Right atrium auricular region (tissue), 2 donors: ENCODE measurements at places on chromosomes 12 and 14. TPM values are rescaled to one million over a fixed set of nuclear protein-coding genes. Genes with fewer than 3 reads are reported as not detected.
A peak's percentile ranks its signal among the peaks of the same experiment; 100 is the strongest.

DNA sequence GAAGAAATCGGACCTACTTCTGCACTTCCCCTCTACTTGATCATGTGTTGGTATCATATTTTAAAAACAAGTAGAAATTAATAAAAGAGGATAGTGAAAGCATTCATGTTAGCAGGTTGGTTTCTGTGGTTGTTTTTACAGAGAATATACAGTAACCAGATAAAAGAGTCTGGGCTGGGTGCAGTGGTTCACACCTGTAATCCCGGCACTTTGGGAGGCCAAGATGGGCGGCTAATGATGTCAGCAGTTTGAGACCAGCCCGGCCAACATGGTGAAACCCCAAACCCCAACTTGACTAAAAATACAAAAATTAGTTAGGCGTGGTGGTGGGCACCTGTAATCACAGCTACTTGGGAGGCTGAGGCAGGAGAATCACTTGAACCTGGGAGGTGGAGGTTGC lies 55.9 kb downstream of the LRP6 start:
- no peak for DNase-seq

- DNase-seq: no peak
Measured at GRCh38 chr12:10466311-10466710, 13.1 kb upstream of the KLRC1 start.

DNA sequence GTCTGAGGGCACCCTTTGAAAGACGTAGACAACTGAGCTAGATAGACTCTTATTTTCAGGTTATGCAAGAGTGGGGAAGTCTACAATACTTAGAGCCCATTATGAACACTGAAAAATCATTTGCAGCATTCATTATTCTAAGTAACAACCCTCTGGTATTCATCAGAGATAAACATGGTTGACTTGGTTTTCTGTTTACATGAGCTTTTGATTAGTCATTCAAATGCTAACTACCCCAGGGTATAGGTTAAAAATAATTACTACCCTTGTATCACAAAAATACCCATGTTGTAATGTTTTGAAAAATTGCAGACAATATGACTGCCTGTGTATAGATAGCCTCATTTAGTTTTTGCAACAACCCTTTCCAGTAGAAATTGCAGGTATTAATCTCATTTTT lies 78.5 kb downstream of the PPFIBP1 start:
- DNase-seq: no peak

DNA sequence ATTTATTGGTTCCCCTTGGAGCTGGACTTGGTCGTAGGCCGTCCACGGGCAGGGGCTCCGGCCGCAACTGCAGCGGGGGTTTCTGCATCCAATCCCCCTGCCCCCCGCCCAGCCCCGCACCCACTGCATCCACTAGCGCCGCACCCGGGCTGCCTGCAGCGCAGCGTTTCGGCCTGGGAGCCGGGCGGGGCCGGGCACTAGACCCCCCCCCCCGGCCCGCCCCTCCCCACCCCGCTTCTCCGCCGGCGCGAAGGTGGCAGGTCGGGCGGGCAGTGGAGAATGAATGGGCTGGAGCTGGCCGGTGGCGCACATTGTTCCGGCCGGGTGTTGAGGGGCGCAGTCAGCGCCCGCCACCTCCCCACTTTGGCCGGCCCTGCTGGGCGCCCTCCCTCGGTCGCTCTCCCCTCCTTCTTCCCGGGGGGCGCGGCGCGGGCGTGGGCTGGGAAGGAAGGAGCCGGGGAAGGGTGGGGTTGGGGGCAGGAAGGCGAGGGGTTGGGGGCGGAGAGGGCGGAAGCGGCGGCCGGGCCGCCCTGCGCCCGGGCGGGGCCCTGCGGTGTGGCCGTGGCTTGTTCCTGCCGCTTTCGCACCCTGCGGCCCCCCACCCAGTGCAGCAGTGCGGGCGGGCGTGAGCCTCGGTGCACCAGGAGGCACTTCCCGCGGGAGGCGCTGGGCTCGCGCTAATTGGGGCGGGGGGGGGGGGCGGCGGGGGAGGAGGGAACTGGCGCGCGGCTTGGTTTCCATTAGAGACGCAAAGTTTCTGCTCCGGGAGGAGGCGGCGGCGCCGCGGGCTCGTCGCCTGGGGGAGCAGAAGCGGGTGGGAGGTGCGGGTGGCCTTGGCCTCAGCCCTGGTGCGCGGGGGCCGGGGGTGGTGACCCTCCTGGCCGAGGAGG lies 841 bp downstream of the CALM1 start:
- no peak for DNase-seq

- DNase-seq: no peak
Measured at GRCh38 chr14:64536488-64537245, 3.9 kb upstream of the HSPA2 start.

- DNase-seq: no peak
Measured at GRCh38 chr14:101483829-101484228, 77.5 kb upstream of the DIO3 start.

- DNase-seq: no peak
Measured at GRCh38 chr12:26298785-26299621, 103.6 kb downstream of the SSPN start.

- DNase-seq: no peak
Measured at GRCh38 chr12:116609319-116610114, 50.3 kb downstream of the MAP1LC3B2 start.

GRCh38 chr12:51381226-51382079 lies 9.8 kb downstream of the GALNT6 start:
- no peak for DNase-seq

GRCh38 chr12:6606331-6607131 lies 648 bp downstream of the CHD4 start:
- peak; percentile 67 for DNase-seq

- DNase-seq: no peak
Measured at GRCh38 chr12:4540638-4541037, 1.9 kb downstream of the RAD51AP1 start.

- no peak for DNase-seq
Measured at GRCh38 chr14:68983191-68983590, 4.1 kb upstream of the ACTN1 start.

DNA sequence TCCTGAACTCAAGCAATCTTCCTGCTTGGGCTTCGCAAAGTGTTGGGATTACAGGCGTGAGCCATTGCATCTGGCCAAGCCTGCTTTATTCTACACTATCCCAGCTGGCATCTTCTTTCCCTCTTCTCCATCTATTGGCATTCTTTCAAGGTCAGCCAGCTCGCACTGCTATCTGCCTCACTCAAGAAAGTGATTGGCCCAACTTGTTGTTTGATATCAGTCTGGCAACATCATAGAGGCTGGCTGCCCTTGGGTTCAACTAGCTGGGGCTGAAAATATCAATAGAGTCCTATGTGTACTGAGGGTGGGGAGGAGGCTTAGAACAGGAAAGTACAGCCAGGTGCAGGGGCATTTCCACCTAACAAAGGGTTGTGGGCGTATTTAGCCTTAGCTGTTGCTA lies 17.1 kb downstream of the GMFB start:
- DNase-seq: no peak

DNA sequence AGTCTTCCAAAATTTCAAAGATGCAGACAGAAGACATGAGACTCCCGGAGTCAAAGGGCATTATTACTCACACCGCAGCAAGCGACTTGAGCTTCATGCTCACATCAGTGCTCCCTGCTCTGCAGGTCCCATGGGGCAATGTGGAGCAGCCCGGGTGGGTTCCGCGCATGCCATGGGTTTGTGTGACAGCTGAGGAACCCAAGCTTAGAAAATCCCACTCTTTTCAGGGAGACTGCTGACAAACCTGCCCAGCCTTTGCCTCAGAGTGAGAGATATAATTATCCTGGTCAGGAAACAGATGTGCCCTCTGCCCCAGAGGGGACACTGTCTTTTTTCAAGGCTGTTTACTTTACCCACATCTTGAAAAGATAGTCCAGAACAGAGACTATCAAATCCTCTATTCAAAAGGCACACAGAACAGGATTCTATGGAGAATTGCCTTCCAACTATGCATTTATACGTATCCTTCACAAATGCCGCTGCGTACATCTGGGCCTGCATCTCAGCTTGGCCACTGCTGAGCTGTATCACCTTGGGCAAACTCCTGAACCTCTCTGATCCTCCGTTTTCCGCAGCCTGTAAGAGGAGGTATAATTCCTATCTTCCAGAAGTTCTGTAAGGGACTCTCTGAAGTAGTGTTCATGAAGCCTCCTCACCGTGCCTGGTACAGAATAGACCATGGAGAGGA lies 16.0 kb downstream of the C14orf132 start:
- DNase-seq: no peak

DNA sequence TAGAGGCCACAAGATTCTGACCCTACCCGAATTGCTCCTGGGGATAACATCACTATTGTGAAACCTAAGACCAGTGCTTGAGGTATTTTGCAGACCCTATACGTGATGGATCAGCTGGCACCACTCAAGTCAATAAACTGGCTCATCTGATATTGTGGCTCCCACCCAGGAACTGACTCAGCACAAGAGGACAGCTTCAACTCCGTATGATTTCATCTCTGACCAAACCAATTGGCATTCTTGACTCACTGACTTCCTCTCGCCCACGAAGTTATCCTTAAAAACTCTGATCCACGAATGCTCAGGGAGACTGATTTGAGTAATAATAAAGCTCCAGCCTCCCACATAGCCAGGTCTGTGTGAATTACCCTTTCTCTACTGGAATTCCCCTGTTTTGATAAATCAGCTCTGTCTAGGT lies 1036.1 kb upstream of the TMEM132C start:
- no peak for DNase-seq

DNA sequence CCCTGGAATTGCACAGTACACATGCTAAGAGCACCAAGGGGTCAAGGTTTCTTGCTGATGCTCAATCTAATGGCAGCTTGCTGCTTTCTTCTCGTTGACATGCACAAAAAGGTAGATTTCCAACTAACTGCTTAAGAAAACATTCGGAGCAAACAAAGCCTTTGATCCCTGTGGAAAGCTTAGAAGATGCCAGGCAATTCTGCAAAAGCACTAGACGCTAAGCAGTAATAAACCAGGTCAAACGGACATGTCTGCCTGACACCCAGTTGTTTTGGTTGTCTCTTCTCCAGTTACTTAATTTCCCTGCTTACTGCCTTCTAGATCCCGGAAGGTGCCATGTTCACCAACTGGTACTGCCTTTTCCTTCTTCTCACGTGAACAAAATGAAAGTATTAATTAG lies 100.5 kb upstream of the TMCC3 start:
- DNase-seq: no peak

The LMNTD1 gene
- total RNA-seq: not detected

The CD63 gene
- total RNA-seq: 1,041 TPM

The EVL gene
- 42.0 TPM for total RNA-seq

The GPN3 gene
- 18.7 TPM for total RNA-seq

The SDSL gene
- 5.5 TPM for total RNA-seq

The BTBD7 gene
- 17.6 TPM for total RNA-seq

The CIROP gene
- total RNA-seq: not detected

The RBP5 gene
- not detected for total RNA-seq

The PSMB5 gene
- 122 TPM for total RNA-seq

The NAP1L1 gene
- total RNA-seq: 255 TPM

The PTCSC3 gene
- not detected for total RNA-seq

The C1S gene
- 114 TPM for total RNA-seq

The NUMB gene
- total RNA-seq: 24.6 TPM
